ENCODE measurements at places on chromosomes 3 and 15.

- no peak for DNase-seq
Measured at GRCh38 chr3:17166369-17166768, 281.6 kb downstream of the PLCL2 start.

GRCh38 chr15:61225614-61226013, 3.5 kb downstream of the RORA start:
- DNase-seq = no peak

DNA sequence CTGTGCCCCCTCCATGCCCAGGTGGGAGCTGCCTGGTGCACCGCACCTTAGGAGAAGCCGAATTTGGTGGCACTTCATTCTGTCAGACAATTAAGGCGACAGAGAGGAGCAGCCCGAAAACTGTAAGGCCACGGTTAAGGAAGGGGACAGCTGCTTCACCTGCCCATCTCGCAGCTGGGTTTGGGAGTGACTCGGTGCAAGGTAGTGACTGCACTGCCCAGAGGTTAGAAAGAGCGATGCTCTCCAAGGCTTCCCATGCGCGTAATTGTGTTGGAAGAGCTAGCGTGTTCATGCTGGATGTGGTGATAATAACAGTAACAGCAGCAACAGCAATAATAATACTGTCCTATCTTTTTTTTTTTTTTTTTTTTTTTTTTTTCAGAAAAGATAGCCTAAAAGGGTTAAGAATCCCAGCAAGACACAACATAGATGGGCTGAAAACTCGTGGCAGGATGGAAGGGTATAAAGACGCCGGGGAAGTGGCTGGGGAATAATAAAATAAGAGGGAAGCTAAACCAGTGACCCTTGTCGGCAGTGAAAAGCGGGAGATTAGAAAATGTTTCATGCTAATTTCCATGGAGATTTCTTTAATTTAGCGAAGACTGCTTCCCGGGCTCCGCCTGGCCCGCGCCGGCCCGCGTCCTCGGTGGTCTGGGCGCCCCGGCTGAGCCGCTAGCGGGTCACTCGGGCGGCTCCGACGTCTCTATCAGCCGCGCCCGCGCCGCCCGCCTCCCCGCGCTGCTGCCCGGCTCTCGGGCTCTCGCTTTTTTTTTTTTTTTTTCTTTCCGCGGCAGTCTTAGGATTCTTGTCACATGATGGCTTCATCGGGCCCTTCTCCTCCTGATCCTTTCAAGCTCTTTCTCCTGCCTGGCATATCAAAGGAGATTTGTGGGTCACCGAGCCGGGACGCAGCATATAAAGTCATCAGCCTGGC, 617.1 kb downstream of the NR2F2 start:
- DNase-seq = no peak

- DNase-seq = no peak
Measured at GRCh38 chr3:62592408-62592807, 219.1 kb upstream of the FEZF2 start.

- no peak for DNase-seq
Measured at GRCh38 chr15:35728219-35728940, 182.4 kb upstream of the DPH6 start.

DNA sequence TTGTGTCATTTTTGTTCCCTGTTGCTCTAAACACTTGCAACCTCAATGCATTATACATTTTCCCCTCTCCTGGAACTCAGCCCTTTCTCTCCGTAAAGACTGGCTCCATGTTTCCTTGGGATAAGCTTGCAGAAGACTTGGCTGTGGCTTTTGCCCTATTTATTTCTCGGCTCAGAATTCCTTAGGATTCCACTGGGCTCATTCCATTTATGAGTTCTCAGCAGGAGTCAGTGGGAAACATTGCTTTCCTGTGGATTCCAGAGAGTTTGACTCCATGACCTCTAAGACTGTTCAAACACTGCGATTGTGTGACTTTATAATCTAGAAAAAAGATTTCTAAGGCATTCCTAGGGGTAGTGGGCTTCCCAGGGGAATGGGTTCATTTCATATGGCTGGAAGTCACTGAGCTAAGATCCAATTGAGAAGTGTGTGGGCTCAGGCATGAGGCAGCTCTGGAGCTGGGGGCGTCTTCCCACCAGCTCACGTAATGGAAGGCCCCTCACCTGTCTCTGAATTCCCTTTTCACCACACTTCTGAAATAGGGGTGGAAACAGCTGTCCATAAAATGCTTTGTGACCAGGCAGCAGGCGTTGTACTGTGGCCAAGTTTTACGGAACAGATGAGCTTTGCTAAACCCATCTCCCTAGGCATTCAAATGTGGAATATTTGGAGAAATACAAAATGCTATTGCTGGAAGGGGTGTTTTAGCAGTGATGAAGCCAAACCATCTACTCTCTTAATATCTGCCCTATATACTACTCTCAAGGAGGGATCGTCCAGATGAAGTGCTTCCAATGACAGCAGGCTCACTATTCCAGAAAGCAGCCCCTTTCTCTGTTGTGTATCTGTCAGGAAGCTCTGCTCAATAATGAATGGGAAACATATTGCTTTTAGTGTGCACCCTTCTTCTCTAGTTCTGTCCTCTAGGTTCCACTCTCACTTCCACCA, 91.8 kb upstream of the BCL6 start:
- DNase-seq = no peak

- DNase-seq = no peak
Measured at GRCh38 chr3:52247409-52248164, 2.0 kb downstream of the PPM1M start.

DNA sequence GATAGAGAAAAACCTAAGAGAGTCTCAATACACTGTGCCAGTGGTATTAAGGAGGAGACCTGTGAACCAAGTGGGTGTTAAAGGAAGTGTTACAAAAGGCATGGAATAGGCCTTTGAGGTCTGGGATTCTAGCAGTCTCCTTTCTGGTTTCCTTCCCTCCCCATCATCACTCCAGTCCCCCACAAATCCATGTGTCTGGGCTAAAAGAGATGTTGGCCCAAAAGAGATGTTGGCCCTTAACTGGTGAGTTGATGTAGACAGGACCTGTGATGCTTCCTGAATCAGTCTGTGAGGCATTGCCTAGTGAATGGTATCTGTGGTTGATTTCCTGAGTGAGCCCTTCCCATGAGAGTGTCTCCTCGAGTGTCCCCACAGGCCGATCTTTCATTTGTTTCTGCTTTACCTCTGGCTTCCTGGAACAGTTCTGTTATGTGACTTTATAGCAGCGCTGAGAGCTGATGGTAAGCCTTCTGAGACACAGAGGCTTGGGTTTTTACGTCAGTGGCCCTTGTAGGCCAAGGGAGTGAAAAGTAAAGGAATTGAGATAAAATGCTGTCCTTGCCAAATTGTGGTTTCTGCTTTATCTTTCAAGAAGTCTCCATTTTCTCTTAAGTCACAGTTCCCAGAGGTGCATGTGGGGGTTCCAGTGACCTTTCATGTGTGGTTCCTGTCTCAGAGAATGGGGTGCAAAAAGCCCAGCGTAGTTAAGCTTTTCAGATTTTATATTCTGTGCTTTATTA, 87.8 kb downstream of the KLHL25 start:
- peak; percentile 78 for DNase-seq

DNA sequence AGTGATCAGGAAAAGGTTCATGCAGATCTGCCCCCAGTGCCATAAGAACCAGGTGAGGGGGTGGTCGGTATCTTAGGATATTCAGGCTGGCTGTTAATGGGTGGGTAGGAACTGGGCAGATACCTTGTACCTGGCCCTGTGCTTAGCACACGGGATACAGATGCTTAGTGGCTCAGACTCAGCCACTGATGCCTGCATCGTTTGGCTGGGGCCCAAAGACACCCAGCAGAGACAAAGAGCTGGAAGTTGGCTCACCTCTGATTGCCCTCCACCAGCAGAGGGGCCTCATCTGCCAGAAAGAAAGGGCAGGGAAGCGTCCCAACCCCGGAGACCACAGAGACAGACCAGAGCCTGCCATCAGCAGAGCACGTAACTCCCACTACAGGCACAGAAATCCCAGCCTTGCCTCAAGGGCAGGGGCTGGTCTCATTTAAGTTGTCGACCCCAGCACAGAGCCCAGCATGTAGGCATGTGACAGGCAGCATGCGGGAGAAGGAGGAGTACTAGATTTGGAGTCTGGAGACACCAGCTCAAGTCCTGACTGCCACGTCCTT, 64.1 kb upstream of the SLC6A1 start:
- DNase-seq = no peak

- peak; percentile 64 for DNase-seq
Measured at GRCh38 chr3:48194446-48195071, 6.3 kb upstream of the CDC25A start.

GRCh38 chr3:136632625-136633081, 119.5 kb downstream of the STAG1 start:
- DNase-seq = peak; percentile 21

All from fibroblast of mammary gland (primary cell).